ENCODE measurements at places on chromosomes 5 and 9.

DNA sequence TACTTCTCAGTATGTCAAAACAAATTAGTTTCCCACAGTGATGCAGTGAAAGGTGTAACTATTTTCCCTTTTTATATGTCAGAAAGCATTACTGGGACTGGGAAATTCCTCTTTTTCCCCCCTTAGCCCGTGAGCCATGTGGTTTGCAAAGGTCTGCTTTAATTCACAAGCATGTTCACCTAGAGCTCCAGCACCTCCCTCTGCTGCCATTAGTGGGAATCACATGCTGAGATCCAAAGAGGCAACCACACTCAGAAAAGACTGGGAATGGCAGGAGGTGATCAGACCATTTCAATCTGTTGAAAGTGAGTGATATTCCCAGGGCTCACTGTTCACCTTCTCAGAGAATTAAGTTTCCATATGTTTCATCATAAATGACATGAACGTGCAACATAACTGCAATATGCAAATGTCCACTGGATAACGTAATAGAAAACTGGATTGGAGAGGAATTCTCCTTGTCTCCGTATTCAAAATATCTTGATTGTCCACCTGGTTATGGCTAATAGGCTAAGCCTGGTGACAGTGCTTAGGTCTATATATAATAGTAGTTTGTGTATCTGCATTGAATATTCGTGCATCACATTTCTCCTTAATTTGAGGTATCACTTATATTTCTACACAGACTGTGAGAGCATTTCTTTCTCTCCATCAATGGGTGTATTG lies 703.5 kb upstream of the WWC1 start:
- DNase-seq: peak; percentile 41

DNA sequence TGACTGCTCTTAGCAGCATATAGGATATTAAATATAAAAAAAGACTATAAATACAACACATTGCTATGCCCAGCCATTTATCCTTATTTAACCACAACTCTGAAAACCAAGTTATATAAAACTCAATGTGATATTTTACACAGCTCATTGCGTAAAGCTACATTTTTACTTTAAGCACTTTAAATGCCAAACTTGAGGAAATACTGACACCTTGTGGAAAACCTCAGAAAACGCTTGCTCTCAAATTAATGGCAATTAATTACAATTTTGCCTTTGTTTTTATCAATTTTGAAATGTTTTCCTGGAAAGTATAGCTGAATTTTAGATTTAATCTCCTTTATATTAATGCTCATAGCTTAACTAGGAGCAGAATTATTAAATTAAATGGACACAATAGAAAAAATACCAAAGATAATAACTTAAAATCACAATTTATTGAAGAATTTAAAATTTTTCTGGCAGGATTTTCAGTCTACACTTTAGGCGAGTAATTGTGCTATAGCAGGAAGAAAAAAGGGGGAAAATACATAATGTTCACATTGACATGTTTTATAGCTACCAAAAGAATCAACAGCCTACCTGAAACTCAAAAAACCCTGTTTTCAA lies 25.2 kb upstream of the PLAC8L1 start:
- DNase-seq: peak; percentile 78

DNA sequence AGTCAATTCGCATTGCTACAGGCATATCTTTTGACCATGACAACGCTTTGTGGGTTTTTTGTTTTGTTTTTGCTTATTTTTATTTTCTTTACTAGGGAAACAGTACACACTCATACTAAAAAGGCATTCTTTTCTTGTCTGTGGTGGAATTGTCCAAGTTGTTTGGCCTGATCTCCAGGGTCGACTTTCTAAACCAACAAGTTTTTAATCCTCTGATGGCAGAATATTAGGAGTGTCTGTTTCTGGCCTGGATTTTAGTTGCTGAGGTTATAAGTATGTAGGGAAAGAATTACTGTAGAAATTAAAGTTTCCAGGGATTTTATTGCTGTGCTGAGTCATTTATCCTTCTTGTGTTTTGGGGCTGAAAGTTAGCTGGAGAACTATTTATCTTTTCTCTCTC lies 218.5 kb downstream of the TAF11L14 start:
- peak; percentile 51 for DNase-seq

DNA sequence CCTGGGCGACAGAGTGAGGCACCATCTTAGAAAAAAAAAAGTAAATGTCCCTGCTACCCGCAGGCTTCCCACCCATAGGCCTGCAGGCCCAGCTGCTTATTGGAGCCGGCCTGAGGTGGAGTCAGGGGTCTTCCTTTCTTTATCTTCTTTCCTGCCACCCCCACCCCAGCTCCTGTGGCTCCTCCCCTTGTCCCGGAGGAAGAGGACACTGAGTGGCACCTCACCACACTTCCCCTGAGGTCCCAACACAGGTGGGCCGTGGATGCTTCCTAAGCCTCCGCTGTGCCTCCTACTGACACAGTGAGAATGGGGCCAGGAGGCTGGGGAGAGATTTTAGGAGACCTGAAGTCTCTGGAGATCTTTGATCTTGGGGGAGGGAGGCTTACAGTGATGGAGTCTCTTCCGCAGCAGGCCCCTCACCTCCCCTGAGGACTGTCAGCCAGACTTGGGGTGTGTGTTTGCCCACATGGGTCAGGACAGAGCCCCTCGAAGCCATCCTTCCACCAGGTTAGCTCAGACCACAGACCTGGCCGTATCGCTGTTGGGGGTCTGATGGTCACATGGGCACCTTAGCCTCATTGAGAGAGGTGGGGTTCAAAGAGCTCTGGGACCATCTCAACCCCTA lies 135.4 kb upstream of the IER5L start:
- DNase-seq: no peak

Measured in adipocyte (in vitro differentiated cells).